CD4-positive, alpha-beta T cell treated with Interleukin-6 at 100 ng/mL for 8 hours (primary cell): ENCODE measurements at places on chromosomes 1 and 21.
A peak's percentile ranks its signal among the peaks of the same experiment; 100 is the strongest.

DNA sequence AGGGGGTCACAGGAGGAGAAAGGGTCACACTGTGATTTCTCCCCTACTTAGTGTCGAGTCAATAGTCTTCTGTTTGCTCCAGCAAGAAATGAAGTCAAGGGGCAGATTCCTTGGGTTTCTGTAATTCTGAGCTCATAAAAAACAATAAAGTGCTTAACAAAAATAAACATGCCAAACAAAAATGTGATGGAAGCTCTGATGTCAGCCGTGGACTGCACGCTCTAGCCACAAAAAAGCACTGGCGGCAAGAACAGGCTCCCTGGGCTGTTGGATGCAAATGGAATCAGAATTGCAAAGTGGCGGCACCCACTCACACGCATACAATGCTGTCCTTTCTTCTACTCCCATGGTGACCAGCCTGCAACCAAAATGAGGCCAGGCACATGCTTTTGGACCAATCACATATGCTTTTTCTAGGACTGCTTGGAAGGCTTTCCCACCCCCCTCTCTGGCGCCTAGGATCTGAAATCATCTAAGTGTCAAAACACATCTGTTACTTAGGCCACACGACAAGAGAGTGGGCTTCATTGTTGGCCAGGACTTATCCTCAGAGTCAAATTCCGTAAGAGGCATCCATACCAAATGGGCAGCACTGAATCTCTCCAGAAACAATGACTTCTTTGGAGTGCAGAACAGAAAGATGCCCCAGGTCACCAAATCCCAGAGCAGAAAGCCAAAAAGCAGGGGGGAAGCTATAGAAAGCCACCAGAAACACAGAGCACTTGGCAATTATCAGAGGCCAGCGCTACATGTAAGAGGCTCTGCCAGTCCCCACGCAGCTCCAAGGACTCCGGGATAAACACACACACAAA lies 9.2 kb downstream of the C1orf198 start:
- no peak for DNase-seq

GRCh38 chr1:28890435-28890834 lies 23.9 kb upstream of the EPB41 start:
- DNase-seq = no peak

DNA sequence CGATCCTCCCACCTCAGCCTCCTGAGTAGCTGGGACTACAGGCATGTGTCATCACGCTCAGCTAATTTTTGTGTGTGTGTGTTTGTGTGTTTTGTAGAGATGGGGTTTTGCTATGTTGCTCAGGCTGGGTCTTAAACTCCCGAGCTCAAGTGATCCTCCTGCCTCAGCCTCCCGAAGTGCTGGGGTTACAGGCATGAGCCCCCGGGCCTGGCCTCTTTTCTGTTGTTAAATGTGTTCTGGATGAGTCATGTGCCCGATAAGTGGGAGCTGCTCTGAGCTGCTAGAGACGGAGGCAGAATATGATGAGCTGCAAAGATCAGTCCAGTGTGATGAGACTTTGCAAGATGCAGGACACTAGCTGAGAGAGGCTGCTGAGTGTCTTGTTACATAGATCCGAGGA lies 75.5 kb downstream of the VPS13D start:
- no peak for DNase-seq

GRCh38 chr1:109776911-109777310 lies 13.2 kb upstream of the EPS8L3 start:
- DNase-seq = peak; percentile 73

GRCh38 chr1:165173818-165174217 lies 182.7 kb downstream of the LMX1A start:
- no peak for DNase-seq

GRCh38 chr1:8015036-8015808 lies 10.9 kb downstream of the ERRFI1 start:
- DNase-seq = peak; percentile 52

GRCh38 chr1:43711524-43712386 lies 4.4 kb downstream of the ST3GAL3 start:
- no peak for DNase-seq

- peak; percentile 43 for DNase-seq
Observed at GRCh38 chr21:42218836-42219605, at the start of gene ABCG1. ABCG1 (plus strand) TSS chr21:42219140; CDS start chr21:42219263, 123 bp downstream.

DNA sequence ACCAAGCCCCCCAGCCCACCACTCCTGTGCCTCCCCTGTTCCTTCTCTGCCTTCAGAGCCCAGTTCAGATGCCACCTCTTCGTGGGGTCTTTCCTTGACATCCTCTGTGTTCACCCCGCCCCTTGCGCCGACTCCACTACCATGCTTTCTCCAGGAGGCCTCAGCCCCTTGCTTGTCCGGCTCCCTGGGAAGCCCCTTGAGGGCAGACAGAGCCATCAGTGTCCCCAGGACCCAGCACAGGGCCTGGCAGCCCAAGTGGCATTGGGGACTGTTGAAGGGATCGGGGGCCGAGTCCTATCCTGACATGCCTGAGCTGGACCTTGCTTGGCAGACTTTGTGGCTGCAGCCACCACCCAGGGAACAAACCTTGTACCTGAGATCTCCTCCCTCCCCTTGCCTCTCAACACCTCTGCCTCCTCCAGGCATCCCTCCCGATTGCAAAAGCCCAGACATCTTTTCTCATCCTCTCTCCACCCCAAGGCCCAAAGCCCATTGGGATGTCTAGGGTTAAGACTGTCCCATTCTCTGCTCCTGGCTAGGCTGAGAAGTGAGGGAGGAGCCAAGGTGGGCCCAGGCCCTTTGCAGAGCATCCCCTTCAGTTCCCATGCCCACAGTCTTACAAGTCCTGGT lies 3.4 kb downstream of the CLDN19 start:
- no peak for DNase-seq

- DNase-seq = no peak
Observed at GRCh38 chr1:227002531-227003049, 62.5 kb downstream of the COQ8A start.

DNA sequence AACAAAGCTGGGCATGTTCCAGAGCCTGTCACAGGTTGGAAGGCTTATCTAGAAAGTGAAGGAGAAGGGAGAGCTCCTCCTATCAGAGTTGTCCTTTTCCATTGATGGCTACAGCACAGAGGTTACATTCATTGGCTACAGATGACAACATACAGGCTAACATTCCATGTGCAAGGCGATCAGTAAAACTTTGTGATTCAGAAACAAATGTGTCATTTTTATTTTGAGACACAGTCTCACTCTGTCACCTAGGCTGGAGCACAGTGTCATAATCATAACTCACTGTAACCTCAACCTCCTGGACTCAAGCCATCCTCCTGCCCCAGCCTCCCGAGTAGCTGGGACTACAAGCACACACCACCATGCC lies 32.6 kb downstream of the TRIM67 start:
- DNase-seq = no peak

DNA sequence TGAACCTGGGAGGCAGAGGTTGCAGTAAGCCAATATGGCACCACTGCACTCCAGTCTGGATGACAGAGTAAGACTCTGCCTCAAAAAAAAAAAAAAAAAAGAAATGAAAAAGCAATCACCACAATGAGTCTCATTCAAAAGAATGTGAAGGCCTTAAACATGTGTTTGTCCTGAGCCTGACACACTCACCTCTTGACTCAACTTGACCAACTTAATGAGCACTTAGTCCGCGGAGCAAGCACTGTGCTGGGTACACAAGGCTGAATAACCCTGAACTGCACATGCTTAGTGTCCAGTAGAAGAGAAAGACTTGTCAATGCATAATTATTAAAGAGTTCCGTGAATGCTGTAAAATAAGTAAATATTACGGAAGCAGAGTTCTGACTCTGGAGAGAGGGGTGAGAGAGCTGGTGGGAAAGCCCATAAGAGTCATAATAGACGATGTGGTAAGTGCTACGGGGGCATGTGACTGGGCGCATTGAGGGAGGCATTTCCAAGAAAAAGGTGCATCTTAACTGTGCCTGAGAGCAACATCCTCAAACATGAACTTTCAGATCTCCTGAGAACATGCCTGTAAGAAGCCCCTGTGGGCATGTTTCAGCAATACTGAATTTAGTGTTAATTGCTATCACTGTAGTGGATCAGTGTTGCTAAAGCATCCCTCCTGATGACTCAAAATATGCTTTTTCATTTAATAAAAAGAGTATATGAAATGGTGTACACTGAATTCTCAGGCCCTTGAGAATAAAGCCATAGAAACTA lies 27.2 kb downstream of the MCOLN2 start:
- no peak for DNase-seq

DNA sequence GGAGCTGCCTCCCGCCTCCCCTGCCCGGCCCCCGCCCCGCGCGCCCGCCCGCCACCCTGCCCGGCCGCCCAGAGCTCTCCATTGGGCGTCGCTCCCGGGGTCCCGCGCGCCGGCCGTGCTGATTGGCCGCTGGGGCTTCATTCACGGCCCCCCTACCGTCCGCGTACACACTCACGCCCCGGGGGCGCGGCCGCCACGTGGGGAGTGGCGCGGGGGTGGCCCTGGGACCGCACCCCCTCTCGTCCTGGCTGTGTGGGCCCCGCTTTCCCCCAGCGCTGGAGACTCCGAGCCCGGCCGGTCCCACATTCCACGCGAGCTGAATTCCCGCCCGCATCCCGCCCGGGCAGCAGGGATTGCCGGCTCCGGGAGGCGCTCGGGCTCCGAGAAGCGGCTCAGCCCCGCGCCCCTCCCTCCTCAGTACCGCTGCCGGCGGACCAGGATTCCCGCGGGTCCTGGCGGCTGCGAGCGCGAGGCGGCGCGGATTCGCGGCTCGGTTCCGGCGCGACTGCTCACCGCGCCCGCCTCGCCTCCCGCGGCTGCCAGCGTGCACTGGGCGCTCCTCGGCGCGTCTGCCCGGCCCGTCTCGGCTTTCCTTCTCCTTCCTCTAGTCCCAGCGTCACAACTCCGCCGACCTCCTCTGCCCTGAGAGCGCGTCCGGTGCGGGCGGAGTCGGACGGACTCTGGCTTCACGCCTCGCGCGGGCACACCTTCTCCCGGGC lies 450 bp upstream of the POU3F1 start:
- DNase-seq = peak; percentile 73

- DNase-seq = no peak
Observed at GRCh38 chr1:22217811-22218460, 75.0 kb upstream of the WNT4 start.

DNA sequence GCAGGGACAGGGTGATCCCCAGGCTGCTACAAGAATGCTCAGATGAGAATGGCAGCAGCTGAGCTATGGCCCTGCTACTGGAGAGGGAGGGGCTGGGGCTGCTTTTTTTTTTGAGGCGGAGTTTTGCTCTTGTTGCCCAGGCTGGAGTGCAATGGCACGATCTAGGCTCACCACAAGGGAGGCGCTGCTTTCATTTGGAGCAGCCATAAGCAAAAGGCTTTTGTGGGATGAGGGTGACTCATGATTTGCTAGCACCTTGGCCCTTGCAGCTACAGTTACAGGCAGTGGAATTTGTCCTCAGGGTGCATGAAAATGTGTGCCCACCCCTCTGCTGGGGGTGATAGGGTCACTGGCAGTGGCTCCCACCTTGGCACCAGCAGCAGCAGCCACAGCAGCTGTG lies 32.4 kb upstream of the CYP4A22 start:
- DNase-seq = no peak

- DNase-seq = no peak
Observed at GRCh38 chr1:22500471-22500870, 48.8 kb downstream of the ZBTB40 start.

- no peak for DNase-seq
Observed at GRCh38 chr1:218867941-218868626, 305.6 kb upstream of the LYPLAL1 start.

DNA sequence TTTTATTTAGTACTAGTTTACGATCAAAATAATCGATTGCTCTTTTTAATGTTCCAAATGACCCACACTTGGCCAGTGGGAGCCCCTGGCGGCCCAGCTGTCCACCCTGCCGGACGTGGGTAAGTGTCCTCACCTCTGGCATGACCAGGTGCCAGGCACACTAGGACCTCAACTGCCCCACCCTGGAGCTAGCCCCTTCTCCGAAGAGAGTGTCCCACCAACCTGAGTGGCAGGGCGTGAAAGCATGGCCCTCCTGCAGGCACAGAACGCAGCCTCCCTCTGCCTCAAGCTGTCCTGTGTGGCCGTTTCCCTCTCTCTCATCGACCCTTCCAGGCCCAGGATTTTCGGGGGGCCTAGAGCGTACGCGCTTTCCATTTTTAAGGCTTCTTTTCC lies 32.9 kb upstream of the AGPAT3 start:
- DNase-seq = no peak

GRCh38 chr21:36792505-36792967 lies 93.6 kb downstream of the SIM2 start:
- no peak for DNase-seq

- DNase-seq = no peak
Observed at GRCh38 chr1:19621274-19621950, 22.7 kb upstream of the NBL1 start.

GRCh38 chr1:197917805-197918651 lies 856 bp downstream of the LHX9 start:
- no peak for DNase-seq

GRCh38 chr1:194684636-194685035 lies 1498.2 kb upstream of the B3GALT2 start:
- no peak for DNase-seq

GRCh38 chr1:19654386-19654785 lies 10.3 kb downstream of the NBL1 start:
- no peak for DNase-seq

- DNase-seq = no peak
Observed at GRCh38 chr1:16293538-16293937, 56.6 kb upstream of the CPLANE2 start.

DNA sequence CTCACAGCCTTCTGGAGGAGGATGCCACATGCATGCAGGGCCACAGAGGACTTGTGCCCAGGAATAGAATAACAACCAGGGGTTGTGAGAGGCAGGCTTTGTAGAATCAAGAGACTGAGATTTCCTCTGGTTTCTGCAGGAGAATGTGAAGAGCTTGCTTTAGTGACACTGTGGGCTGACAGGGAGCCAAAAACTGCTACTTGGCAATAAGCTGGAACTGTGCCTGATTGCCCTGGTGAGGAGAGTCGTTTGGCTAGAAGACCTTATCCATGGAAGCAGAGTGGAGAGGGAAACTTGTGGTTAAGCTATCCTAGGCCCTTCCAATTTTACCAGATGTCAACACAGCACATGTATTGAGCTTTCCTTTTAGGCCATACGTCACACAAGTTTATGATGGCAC lies 902.1 kb downstream of the MRPL39 start:
- DNase-seq = no peak

DNA sequence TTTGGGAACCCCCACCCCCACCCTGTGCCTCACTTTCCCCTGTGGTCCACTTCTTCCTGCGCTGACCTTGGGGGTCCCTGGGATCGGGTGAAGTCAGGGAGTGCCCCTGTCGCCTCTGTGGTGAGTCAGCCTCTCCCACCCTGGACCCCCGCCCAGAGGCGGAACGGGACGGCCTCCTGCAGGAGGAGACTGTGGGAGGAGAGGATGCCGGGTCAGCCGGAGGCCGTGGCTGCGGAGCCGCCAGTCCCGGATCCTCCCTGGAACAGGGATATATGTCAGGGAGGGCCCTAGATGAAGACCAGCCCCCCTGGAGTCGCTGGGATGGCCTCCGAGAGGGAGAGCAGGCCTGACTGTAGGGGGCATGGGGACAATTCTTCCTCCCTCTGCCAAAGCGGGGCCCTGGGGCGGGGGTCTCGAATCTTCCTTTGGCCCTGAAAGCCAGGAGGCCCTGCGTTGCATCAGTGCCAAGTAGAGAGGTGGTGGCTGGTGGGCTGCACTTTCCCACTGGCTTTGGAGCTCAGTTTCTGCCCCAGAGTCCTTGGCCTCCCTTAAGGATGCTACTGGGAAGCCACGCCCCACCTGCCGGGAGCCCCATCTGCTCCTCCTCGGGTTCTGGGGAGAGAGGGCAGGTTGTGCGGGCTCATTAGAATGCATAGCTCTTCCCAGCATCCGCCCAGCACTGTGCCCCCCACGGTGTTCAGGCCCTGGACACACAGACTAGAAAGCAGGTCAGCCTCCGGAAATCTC lies 930 bp downstream of the ARHGEF10L start:
- DNase-seq = no peak

- DNase-seq = no peak
Observed at GRCh38 chr1:243507001-243507671, 251.3 kb downstream of the SDCCAG8 start.

GRCh38 chr1:159752135-159752580 lies 28.6 kb upstream of the DUSP23 start:
- no peak for DNase-seq
